CD4-positive, alpha-beta T cell treated with Interleukin-4 for 1 hour (primary cell): ENCODE measurements at places on chromosomes 5 and 9.

- DNase-seq, result no peak
These were observed 178.9 kb downstream of the SREK1 start for GRCh38 chr5:66322786-66323528.

- no peak for DNase-seq
These were observed 1313.7 kb downstream of the PTPRD start for GRCh38 chr9:9299134-9299533.

DNA sequence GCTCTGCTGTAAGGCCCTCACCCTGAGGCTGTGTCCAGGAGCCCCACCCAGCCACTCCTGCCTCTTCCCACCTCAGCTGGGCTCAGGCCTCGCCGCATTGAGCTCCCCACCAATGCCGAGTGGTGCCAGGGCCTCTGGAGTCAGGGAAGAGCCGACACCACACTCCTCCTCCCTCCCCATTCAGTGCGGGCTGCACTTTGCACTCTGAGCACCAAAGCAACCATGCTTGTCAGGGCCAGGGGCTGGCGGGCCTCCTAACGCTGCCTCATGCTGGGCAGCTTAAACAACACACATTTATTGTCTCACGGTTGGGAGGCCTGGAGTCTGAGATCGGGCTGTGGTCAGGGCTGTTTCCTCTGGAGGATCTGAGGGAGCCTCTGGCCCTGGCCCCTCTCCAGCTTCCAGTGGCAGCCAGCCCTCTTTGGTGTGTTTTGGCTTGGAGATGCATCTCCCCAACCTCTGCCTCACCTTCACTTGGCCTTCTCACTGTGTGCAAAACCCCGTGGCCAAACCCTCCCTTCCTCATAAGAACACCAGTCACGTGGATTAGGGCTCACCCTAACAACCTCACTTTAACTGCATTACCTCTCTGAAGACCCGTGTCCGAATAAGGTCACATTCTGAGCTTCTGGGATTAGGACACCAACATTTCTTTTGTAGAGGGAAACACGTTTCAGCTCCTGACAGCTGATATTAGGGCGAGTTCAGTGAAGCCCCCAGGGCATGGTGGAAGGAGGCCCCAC, 157.8 kb downstream of the MED10 start:
- DNase-seq, result no peak

- DNase-seq, result no peak
These were observed 339.6 kb upstream of the KIF2A start for GRCh38 chr5:61966296-61966955.

- DNase-seq, result no peak
These were observed 94.0 kb upstream of the SLC25A48 start for GRCh38 chr5:135740475-135740874.

- DNase-seq, result no peak
These were observed 196.4 kb downstream of the EFNA5 start for GRCh38 chr5:107474361-107474715.

- DNase-seq, result no peak
These were observed 179.9 kb upstream of the RORB start for GRCh38 chr9:74317235-74317634.

DNA sequence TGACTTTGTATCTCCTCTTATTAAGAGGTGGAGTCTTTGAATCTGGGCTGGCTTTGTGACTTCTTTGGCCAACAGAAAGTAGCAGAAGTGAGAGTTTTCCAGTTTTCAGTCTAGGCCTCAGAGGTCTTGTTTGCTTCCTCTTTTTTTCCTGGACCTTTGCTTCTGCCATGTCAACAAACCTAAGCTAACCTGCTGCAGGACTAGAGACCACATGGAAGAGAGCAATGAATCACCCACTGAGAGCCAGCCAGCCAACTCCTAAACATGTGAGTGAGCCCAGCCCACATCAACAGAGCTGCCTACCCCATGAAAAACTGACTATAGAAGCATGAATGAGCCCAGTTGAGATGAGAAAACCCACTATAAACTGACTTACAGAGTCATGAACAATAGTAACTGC, 29.9 kb downstream of the MRPL22 start:
- no peak for DNase-seq

DNA sequence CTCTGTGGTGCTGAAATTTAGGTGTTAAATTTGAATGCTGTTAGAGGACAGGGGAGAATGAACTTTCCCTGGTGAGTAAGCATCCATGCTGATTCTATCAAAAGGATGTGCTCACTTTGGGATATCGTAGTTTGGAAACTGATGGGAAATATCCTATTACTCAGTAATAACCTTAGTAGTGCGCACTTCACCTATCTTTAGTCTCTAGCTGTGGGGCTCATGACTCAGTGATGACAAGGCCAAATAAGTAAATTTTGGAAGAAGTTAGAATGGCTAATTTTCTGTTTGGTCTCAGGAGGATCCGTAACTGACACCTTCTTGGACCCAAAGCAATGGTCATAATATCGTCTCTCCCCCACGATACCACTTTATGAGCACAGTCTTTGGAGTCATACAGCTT, 448.4 kb downstream of the PSAT1 start:
- no peak for DNase-seq

GRCh38 chr9:79776581-79776980, 204.8 kb downstream of the TLE4 start:
- DNase-seq, result no peak

DNA sequence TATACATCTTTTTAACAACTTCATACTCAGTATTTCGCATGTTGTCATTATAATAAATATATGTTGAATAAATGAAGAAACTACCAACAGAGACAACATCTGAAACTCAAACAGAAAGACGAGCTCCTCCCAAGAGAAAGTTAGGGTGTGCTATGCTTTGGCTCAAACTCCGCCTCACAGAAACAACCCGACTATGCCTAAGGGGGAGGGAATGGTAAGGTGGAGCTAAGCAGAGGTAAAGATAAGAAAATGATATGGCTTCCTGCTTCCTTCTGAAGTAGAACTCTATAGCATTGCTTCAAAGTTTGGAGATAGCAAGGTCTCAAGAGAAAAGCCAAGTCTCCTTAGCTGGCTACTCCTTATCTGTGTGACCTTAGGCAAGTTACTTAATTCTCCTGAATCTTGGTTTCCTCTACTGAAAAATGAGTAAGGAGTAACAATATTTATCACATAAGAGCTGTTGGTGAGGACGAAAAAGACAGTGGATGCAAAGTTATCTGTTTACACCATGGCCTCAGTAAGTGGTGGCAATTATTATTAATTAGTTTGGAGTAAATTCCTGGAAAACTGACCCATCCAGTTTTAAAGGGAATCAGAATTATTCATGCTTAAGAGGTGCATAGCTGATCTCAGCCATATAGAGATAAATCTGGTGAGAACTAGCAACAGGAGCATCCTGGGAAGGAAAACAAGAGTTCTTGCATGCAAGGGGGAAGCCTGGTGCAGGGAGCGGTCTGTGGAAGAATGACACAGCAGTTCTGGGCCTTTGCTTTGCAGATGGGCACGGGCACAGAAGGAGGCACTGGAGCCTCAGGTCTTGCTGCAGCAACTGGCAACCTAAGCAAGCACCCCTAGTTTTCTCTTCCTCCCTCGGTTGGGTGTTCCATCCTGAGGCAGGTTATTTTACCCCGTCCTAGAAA, 73.3 kb downstream of the GLIS3 start:
- DNase-seq, result no peak

DNA sequence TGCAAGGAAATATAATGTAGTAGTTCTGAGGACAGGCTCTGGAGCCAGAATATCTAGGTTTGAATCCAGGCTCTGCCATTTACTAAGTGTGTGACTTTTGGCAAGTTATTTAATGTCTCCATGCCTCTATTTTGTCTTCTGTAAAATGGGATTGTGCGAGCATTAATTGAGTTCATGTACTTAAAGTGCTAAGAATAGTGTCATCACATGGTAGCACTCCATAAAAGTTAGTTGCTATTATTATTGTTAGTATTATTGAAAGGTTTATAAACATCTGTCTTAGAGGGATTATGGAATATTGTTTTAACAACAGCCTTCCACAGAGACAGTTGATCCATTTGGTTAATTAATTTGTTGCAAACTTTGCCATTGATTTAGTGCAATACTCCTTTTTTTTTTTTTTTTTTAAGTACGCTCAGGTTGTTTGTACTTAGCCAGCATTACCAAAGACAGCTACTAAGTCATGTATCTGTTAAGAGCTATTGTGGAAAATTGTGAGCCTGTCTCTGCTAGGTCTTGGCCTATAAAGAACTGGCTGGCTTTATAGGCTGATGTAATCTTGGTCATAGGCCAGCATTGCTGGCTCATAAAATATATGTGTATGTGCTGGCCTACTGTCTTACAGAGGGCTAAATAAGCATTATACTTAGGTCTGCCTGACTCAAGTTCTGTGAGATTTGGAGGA, 174.7 kb downstream of the WDR70 start:
- no peak for DNase-seq

GRCh38 chr5:172692451-172692850, 51.4 kb downstream of the NEURL1B start:
- no peak for DNase-seq

GRCh38 chr9:3200331-3200774, 325.4 kb downstream of the RFX3 start:
- no peak for DNase-seq

GRCh38 chr5:104646416-104646815, 1083.8 kb upstream of the NUDT12 start:
- no peak for DNase-seq

DNA sequence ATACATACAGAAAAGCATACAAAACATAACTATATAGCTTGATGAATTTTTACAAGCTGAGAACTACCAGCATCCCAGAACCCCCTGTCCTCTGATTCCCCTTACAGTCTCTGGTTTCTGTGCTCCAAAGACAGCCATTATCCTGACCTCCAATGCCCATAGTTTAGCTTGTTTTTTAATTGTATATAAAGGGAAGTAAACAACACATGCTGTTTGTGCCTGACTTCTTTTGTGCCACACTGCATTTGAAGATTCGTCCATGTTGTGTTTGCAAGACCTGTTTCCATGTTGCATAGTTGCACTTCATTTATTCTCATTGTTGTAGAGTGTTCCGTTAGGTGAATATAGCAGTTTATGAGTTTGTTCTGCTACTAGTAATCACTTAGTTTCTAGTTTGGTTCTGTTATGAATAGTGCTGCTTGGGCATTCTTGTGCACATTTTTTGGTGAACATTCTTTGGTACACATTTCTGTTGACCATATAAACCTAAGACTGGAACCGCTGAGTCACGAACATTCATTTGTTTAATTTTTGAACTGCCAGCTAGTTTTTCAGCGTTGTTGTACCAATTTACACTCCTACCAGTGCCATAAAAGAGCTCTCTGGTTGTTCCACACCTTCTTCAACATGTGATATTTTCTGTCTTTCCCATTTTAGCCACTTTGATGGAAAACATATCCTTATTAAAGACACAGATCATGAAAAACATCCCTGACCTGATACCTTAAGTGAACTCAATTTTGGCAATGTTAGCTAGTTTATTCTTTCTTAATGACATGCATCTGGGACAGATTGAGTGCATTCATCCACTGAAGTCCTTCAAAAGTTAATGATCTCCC, 78.1 kb upstream of the ANXA1 start:
- no peak for DNase-seq

- DNase-seq, result no peak
These were observed 133.8 kb downstream of the TMEM38B start for GRCh38 chr9:105828171-105828570.

DNA sequence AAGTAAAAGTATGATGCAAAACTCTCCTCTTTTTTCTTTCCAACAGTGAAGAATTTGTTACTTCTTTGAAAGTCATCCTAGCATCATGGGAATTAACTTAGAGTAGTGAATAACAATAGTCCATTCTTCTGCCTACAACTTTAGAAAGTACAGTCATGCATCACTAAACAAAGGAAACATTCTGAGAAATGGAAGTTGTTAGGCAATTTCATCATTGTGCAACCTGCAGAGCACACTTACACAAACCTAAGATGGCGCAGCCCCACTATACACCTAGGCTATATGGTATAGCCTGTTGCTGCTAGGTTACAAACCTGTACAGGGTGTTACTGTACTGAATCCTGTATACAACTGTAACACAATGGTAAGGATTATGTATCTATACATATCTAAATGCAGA, 1209.3 kb upstream of the C9orf72 start:
- no peak for DNase-seq

DNA sequence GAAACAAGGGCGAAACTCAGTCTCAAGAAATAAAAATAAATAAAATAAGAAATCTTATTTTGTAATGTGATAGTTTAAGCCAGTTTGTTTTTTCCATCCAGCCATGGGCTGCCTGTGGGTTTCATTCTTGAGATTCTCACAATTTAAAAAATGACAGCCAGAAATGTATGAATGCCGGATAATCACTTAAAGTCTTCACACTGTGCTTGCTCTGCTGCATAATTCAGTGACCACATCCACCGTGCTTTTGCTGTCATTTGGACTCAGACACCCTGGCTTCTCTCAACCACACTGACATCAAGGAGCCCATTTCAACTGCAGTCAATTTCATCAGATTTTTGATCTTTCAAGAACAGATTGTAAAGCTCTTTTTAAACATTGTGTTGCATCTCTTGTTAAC, 61.0 kb upstream of the DAPK1 start:
- no peak for DNase-seq

GRCh38 chr9:132555528-132555927, 26.9 kb upstream of the BARHL1 start:
- no peak for DNase-seq

GRCh38 chr5:141692919-141693725, 11.1 kb upstream of the ARAP3 start:
- peak; percentile 47 for DNase-seq

- DNase-seq, result no peak
These were observed 5.3 kb downstream of the SLC25A25 start for GRCh38 chr9:128073253-128073886.

DNA sequence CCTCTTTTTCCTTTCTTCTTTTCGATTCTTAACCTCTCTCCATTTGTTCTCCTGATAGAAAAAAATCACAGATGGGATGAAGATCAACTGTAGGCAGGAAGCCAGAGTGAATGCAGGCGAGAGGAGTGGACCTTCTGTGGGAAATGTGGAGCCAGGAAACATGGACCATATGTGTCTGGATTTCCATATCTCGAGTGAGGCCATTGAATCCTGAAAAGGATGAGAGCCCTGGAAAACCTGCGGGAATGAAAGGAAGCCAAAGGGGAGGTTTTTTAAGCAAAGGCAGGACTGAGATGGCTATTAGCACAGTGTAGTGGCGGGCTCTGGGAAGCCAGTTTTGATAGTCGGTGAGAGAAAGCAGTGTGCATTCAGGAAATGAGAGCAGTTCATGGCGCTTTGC, 139.5 kb upstream of the C9orf72 start:
- DNase-seq, result no peak

- DNase-seq, result no peak
These were observed 62.9 kb downstream of the NREP start for GRCh38 chr5:111694133-111694532.
